Psoas muscle (tissue), 8 donors: ENCODE measurements at places on chromosomes 4 and X. TPM values are rescaled to one million over a fixed set of nuclear protein-coding genes. Genes with fewer than 3 reads are reported as not detected.

ZXDB gene
- 1.7 TPM for polyA plus RNA-seq

GRCh38 chr4:24809376-24809775 lies 14.0 kb downstream of the SOD3 start:
- DNase-seq = no peak

- no peak for DNase-seq
Measured at GRCh38 chr4:148923881-148924280, 481.7 kb upstream of the NR3C2 start.

- peak; percentile 35 for DNase-seq
Measured at GRCh38 chrX:47078129-47079043, at the start of gene RGN. TSS of gene RGN (plus strand) at chrX:47078443. CDS start at chrX:47081145, 2,702 bp downstream.

XAGE1A gene
- not detected for polyA plus RNA-seq

DNA sequence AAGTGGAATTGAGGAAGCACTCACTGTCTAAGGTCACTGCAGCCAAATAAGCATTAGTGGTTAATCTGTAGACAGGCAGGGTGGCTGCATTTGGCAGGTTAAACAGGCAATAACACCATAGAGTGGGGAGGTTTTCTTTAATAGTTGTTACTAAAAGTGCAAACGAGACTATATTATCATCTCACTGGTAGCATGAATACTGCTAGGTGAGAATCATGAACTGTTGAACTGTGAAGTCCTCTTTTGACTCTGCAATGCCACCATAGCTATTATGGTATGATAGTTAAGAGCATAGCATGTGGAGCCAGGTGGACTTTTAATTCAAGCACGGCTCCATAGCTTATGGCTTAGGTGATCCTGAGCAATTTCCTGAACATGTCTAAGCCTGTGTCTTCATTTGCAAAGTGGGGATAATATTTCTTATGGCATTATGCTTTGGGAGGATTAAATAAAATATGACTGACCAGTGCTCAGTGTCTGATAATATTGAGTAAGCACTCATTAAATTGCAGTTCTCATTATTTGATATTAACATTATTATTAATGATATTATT lies 235.6 kb upstream of the HHIP start:
- DNase-seq = no peak

MAP7D2 gene
- polyA plus RNA-seq = 0.07 TPM

DNA sequence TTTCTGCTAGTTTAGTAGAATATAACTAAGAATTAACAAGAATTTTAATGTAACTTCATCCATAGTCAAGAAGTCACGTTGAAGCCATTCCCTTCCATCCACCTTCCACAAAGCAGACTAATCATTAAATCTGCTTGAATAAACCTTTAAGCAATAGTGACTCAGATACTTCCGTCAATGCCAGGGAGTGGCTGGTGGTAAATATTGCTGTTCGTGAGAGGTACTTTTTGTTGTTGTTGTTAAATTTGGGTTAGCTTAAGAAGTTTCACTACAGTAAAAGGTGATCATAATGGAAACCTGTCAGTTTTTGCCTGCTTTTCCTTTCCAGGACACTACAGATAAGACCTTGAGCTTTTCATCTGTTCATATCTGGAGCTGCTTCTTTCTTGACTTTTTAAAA lies 316.3 kb downstream of the TMA16 start:
- no peak for DNase-seq

DNA sequence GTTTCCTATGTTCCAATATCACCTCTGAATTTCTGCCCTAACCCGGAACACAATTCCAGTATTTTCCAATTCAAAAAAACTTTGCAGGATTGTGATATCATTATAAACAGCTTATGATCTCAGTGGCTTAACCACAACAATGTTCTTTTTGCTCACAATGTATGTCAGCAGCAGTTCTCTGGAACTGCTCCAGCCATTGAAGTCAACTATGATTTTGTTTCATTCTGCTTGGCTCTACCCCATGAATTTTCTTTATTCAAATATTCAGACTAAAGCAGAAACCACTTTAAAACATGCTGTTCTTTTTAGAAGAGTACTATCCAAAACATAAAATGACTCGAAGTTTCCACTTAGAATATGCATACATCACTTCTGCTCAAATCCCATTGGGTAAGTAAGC lies 1611.1 kb downstream of the ARAP2 start:
- no peak for DNase-seq

GRCh38 chr4:53515076-53515475 lies 76.2 kb downstream of the LNX1 start:
- DNase-seq = no peak

YY2 gene
- polyA plus RNA-seq = 0.48 TPM

DNA sequence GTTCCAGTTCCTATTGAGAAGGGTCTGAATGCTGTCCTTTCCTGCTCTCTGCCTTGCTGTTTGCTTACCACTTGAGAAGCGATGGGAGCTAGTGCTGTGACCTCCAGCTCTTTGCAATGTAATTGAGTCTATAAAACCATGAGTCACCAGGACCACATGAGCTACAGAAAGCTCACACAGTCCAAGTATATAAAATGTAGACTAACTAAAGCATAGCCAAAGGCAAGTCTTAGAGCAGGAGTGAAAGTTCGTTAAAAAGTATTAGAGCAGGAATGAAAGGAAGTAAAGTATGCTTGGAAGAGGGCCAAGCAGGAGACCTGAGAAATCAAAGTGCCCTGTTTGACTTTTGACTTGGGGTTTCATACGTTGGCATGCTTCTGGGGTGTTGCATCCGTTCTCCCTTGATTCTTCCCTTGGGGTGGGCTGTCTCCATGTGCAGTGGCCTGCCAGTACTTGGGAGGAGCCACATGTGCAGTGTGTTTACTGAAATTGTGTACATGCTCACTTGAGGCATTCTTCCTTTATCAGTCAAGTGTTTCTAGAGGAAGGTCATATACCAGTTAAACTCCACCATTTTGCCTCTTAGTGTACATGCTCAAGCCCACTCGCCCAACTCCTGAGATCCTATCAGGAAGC lies 71.3 kb upstream of the KIT start:
- no peak for DNase-seq

DNA sequence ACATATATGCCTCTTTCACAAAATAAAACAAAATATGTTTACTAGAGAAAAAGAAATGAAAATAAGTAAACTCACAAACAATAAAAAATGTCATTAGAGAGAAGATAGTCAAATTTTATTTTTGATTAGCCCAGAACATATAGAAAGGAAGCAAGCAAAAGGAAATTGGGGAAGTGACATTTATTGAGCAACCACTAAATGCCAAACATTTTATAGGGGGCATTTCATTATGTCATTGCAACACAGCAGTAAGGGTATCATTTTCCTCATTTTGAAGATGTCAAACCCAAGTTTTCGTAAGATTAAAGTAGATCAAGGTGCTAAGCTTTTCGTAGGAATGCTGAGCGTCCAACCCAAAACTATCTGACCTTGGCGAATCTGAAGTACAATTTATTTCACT lies 1331.5 kb upstream of the PABPC4L start:
- DNase-seq = no peak

GRCh38 chr4:123443401-123444289 lies 47.0 kb downstream of the SPRY1 start:
- no peak for DNase-seq

GAGE1 gene
- not detected for polyA plus RNA-seq

DNA sequence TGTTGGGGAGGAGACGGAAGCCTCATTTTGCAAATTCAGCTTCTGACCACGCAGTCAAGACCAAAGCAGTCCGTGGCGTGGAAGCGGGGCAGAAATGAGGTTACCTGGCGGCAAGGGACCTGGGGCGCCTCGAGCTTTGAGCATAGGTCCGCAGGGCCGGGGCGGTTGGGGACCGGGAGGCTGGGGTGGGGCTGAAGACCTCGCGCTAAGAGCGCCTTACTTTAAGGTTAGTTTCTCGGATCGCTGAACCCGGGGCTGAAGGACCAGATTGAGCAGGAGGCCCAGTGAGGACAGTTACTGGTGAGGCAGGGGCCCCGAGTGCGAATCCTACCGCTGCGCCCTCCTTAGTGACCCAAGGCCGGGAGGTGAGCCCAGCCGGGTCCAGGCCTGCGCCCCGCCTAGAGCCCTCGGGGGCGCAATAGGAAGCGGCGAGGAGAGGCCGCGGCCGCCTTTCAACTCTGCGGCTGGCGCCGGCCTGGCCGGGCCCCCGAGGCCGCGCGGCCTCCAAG lies 7.5 kb downstream of the MSX1 start:
- peak; percentile 41 for DNase-seq

RIPPLY1 gene
- not detected for polyA plus RNA-seq

DNA sequence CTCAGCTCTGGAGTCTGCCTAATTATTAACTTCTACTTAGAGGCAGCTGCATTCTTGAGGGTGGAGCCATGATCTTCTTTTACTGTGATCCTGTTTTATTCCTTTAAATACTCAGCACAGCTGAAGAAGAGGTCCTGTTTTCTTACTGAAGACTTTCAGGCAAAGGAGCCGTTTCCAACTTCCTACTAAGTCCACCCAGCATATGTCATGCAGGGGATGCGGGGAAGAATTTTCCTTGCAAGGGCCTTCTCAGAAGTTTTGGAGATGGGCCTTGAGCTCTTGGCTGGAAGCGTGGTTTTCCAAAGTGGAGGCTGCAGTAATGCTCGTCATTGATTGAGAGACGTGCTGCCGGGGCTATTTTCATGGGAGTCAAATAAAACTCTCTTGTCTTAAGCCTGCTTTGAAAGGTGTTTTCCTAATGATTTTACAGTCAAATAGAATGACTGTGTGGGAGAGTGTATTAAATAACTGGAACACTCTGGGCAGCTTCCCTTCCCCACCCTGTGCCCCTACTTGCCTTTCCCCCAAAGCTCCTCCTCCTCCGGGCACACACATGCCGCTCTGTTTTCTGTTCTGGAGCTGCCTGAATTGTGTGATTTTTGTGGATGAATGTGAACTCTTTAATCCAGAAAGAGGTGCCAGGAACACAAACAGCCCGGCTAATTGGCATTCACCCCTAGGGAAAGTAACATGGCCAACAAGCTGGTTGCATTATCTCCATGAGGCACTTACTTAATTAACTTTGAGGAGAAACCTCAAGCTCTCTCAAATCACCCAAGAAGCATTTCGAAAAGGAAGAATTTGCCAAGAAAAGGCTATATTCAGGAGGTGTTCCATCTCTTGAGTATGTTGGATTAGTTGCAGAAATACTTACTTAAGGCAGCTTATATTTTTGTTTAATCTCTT lies 28.1 kb downstream of the FGF2 start:
- DNase-seq = no peak

- no peak for DNase-seq
Measured at GRCh38 chrX:17475449-17476217, 100.6 kb downstream of the NHS start.

CLDN2 gene
- polyA plus RNA-seq = 0.03 TPM

GRCh38 chr4:107714256-107714655 lies 5.8 kb downstream of the PAPSS1 start:
- DNase-seq = no peak

POU3F4 gene
- polyA plus RNA-seq = not detected

DNA sequence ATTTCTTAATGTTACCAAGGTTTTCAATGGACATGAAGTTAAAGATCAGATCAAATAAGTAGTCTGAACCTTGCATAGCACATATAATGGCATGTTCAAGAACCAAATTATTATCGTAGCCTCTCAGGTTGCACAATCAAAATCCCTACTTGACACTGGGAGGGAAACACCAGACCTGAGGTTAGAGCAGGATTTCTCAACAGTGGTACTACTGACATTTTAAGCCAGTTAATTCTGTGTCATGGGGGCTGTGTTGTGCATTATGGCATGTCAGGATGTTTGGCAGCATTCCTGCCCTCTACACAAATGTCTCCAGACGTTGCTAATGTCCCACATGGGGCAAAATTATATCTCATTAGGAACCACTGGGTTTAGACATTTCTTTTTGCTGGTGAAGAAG lies 20.8 kb downstream of the RLIM start:
- DNase-seq = no peak

CRMP1 gene
- polyA plus RNA-seq = 0.59 TPM

GRCh38 chr4:126213996-126214395 lies 899.2 kb downstream of the FAT4 start:
- DNase-seq = no peak

KCNE5 gene
- 0.47 TPM for polyA plus RNA-seq

CTAG2 gene
- polyA plus RNA-seq = not detected

DNA sequence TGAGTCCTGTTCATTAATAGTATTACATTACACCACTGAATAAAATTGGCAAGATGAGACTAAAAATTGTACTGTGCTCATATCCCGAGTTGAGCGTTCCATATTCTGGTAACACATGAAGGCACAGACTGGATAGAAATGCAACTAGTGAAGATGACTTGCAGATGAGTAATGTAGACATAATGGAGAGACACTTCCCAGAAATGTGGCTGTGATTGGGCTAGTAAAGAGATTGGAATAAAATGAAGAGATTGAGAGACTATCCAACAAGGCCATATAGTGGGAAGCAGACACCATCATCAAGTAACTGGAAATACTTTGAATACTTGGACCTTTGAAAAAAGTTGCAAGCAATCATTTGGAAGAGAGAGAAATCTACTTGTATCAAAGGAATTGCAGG lies 77.3 kb downstream of the DCAF8L1 start:
- no peak for DNase-seq

MGAT4D gene
- polyA plus RNA-seq = not detected

DNA sequence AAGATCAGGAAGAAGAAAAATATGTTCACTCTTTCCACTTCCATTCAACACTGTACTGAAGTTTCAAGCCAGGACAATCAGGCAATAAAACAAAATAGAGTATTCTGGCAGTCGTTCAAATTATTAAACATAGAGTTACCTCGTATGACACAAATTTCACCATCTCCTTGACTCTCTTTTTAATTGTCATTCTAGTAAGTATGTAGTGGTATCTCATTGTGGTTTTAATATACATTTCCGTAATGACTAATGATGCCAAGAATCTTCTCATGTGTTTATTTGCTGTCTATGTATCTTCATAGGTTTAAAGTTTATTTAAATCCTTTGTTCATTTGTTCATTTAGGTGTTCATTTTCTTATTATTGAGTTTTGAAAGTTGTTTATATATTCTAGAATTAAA lies 352.2 kb downstream of the IDS start:
- DNase-seq = no peak

- no peak for DNase-seq
Measured at GRCh38 chr4:52212702-52213101, 161.6 kb downstream of the SPATA18 start.

DNA sequence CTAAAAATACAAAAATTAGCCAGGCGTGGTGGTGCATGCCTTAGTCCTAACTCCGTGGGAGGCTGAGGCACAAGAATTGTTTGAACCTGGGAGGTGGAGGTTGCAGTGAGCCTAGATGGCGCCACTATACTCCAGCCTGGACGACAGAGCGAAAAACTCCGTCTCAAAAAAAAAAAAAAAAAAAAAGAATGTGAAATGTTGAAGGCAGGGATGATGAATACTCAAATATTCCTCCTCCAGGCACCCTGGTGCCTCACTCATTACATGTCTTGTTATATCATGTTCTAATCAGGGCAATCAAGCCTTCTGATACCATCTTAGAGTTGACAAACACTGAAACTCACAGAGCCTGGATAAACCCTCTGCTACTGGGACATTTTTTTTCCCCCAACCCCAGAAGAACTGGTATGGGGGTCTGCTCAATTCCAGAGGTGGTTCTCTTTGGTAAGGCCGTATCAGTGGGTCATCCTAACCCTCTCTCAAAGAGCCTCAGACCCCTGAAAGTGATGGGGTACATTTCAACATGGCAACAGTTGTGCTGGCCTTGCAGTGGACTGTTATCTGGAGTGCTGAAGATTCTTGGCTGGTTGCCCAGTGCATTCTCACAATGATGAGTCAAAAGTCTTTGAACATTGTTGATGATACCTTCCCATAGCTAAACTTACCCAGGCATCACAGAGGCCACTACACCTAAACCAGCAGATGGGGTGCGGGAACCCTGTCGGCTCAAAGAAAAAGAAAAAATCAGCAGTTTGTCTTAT lies 2.4 kb upstream of the SH3KBP1 start:
- DNase-seq = no peak

GRCh38 chrX:2889045-2889605 lies 40.0 kb downstream of the ARSD start:
- DNase-seq = no peak
